ENCODE measurements at places on chromosomes 4 and X.

GRCh38 chr4:128917781-128918180, 108.3 kb downstream of the JADE1 start:
- no peak for DNase-seq

- DNase-seq = no peak
These were observed 532 bp upstream of the SH3BP2 start for GRCh38 chr4:2792396-2792710.

- DNase-seq = no peak
These were observed 236.7 kb upstream of the PGRMC2 start for GRCh38 chr4:128524311-128524710.

- no peak for DNase-seq
These were observed 1.2 kb upstream of the FGFBP2 start for GRCh38 chr4:15964159-15964558.

- peak; percentile 75 for DNase-seq
These were observed 206.5 kb upstream of the STK26 start for GRCh38 chrX:131816551-131817136.

GRCh38 chr4:107825072-107825824, 516 bp downstream of the SGMS2 start:
- DNase-seq = no peak

- no peak for DNase-seq
These were observed 159.9 kb downstream of the UNC5C start for GRCh38 chr4:95388911-95389310.

DNA sequence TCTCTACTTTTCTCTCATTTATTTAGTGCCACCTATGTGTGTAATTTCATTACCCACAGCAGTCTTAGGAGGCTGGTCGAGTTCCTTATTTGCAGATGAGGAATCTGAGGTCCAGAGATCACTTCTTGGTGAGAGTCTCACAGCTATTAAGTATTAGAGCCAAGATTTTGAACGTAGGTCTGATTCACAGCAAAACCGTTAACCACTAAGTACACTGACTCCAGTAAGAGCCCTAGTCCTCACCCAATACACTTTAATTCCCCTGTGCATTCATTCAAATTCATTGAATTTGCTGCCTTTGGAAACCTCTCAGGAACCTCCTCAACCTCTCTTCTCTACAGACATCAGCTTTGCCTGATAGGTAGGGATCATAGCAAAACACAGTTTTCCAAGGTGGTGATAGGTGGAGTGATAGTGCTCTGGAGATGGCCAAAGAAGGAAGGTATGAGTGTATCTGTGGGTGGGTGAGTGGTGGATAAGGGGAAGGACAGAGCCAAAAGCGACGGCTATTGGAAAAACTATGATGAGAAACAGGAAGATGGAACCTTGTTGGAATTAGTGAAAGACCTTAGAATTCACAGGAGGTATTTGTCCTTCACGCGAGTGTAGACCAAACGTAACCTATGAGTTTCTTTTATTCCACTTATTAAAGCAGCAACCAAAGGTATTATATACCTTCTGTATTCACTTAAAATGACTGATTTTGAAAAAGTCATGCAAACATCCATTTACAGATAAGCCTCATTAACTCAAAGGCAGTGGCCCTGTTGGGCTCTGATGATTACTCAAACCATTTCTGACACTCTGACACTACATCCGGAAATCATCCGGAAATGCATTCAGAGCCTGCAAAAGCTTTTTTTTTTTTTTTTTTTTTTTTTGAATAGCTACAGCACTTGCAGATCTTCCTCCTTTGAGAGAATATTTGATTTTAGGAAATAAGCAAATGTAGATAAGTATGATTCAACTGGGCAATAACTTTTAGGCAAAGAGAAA, 6.3 kb downstream of the FMR1 start:
- no peak for DNase-seq

- no peak for DNase-seq
These were observed 69.2 kb downstream of the BLTP1 start for GRCh38 chr4:122221322-122221721.

DNA sequence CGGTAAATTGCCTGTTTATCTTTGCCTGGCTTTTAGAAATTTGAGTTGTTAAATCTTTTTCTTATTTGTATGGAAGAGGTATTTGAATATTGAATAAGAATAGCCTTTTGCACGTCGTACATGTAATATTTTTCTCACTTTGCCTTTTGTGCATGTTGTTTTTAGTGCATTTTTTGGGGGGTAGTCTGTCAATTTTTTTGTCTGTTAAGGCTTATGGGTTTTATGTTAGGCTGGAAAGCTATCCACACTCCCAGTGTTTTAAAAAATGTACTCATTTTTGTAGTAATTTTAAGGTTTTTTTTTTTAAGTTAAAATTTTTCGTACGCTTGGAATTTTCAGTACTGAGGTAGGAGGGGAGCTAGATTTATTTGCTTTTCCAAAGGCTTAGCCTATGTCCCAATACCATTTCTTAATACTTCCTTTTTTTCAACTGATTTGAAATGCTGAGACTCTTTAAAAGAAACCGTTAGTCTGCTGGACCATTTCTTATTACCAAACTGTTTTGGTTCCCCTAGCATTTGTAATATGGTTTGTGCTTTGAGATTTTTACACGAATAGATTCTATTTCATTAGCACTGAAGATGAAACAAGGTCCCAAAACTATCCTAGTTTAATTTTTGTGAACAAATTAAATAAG, 1.3 kb downstream of the HERC5 start:
- DNase-seq = no peak

GRCh38 chrX:69503782-69504625, at the start of gene NALF2:
NALF2 (plus strand) TSS chrX:69504326; CDS start chrX:69505283, 957 bp downstream.
- DNase-seq = no peak

GRCh38 chrX:154486396-154487207, at the start of gene UBL4A:
UBL4A (minus strand) TSS chrX:154486615; CDS start chrX:154486584, 31 bp downstream.
- DNase-seq = peak; percentile 51

DNA sequence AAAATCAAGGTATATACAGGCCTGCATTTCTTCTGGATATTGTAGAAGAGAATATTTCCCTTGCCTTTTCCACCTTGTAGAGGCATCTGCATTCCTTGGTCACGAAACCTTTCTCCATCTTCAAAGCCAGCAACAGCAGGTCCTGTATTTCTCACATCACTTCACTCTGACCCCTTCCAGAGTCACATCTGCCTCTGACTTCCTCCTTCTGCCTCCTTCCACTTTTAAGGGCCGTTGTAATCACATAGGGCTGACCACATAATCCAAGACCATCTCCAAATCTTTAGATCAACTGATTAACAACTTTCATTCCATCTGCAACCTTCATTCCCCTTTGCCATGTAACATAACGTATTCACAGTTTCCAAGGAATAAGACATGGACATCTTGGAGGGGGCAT, 38.3 kb upstream of the NDP start:
- DNase-seq = no peak

- no peak for DNase-seq
These were observed 1.0 kb upstream of the PDGFRA start for GRCh38 chr4:54228056-54228527.

GRCh38 chr4:69831646-69832325, 28.2 kb downstream of the SULT1E1 start:
- DNase-seq = no peak

GRCh38 chrX:13605611-13606010, 36.2 kb downstream of the EGFL6 start:
- DNase-seq = no peak

GRCh38 chrX:16946971-16947562, 609 bp downstream of the REPS2 start:
- no peak for DNase-seq

DNA sequence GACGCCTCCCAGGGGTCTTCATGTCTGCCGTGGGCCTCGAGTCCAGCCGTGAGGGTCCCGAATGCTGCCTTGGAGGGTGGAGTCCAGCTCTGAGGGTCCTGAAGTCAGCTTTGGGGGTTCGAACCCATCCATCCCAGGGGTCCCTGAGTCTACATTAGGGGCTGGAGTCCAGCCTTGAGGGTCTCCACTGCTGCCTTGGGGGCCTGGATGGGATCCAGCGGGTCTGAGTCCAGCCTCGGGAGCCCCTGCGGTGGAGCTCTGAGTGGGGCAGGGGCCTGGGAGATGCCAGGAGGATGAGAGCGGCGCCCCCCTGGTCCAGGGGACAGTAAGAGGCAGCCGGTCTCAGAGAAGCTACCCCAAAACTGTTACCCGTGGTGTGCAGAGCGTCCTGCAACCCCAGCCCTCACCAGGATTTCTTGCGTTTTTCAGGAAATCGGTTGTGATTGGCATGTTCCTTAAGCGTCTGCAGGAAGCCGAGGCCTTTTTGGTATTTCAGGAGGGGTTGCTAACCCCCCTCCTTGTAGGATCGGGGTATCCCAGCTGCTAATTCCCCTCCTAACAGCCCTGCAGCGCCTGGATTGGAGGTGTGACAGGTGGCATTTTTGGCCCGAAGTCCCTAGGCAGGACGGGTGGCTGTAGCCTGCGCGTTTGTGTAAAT, 1.7 kb upstream of the GTPBP6 start:
- no peak for DNase-seq

- no peak for DNase-seq
These were observed 175.3 kb upstream of the FGF13 start for GRCh38 chrX:138886769-138887168.

- no peak for DNase-seq
These were observed 39.3 kb downstream of the LNX1 start for GRCh38 chr4:53551958-53552357.

GRCh38 chr4:181908168-181908567, 335.0 kb upstream of the TENM3 start:
- DNase-seq = no peak

- DNase-seq = no peak
These were observed 46.4 kb downstream of the PRPS1 start for GRCh38 chrX:107674480-107675364.

Data from stimulated activated CD4-positive, alpha-beta T cell treated with anti-CD3 and anti-CD28 coated beads, Interleukin-1b, Interleukin-23, amount 100 ng/mL, for 24 hours (primary cell).